HT-29 (cell line): ENCODE measurements at places on chromosomes 6 and 20. TPM values are rescaled to one million over a fixed set of nuclear protein-coding genes. Genes with fewer than 3 reads are reported as not detected.
A peak's percentile ranks its signal among the peaks of the same experiment; 100 is the strongest.

DNA sequence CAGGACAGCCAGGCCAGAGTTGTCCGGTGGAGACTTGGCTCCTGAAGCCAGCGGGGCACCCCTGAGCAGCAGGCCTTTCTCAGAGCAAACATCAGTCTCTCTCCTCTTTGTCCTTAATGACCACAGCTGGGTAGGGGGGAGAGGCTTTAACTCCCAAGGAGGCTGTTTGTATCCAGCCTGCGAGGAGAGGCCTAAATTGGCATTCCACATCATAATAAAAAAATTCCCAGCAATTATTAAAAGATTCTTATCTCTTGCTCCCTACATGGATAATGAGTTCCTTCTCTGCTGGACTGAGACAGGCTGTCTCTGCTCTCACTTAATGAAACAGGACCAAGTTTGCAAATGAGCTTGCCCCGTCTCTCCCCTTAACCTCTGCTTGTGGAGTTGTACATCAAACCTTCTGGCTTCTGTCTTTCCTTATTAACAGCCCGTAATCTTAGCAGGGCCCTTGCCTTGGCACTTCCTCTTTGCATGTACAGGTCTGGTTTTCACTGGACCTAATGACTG is 838.2 kb downstream of the MAFB start:
- DNase-seq: no peak

DNA sequence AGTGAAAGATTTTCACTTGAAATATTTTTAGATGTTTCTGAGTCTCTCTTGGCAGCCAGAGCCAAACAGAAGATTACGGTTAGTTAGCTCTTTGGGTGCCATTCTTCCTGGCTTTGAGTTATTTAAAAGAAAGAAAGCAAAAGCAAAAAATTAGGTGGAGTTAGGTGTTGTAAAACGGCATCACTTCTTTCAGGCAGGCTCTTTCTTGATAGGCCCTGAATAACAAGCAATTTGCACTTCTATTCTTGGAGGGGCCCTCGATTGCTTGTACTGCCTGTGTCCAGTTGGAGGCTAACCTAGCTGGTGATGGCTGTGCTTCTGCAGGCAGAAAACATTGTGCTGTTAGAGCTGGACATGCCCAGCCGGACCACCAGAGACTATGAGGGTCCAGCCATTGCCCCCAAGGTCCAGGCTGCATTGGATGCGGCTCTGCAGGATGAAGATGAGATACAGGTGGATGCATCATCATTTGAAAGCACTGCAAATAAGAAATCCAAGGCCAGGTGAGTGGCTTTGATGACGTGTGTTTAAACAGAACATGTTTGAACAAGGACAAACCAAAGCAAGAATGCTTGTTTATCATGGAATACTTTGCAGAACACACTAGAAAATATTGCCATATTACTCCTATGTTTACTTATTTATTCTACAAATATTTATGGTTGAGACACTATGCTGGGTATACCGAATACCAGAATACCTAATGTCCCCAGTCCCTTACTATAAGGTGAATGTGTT is 28.1 kb upstream of the ASXL1 start:
- DNase-seq: no peak

The SLC17A2 gene
- total RNA-seq: not detected in 2 replicates

The TSPO2 gene
- total RNA-seq: not detected in 2 replicates

- DNase-seq: no peak
These were observed 142.5 kb downstream of the CD164 start for GRCh38 chr6:109239651-109240321.

DNA sequence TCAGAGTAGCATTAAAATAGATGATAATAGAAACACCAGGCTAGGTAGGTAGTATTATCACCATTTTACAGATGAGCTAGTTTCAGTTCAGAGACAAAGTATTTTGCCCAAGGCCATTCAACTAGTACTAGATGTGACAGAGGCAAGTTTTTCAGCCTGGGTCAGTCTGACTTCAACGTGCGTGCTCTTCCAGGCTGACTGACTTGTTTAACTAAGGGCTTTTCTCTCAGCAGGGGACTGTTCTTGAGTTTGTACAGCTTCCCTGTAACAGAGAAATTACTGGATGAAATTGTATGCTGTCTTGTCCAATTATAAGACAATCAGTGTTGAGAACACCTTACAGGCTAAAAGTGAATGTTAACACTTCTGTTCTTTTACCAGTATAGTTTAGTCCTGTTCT is 333.5 kb upstream of the MAN1A1 start:
- DNase-seq: no peak

DNA sequence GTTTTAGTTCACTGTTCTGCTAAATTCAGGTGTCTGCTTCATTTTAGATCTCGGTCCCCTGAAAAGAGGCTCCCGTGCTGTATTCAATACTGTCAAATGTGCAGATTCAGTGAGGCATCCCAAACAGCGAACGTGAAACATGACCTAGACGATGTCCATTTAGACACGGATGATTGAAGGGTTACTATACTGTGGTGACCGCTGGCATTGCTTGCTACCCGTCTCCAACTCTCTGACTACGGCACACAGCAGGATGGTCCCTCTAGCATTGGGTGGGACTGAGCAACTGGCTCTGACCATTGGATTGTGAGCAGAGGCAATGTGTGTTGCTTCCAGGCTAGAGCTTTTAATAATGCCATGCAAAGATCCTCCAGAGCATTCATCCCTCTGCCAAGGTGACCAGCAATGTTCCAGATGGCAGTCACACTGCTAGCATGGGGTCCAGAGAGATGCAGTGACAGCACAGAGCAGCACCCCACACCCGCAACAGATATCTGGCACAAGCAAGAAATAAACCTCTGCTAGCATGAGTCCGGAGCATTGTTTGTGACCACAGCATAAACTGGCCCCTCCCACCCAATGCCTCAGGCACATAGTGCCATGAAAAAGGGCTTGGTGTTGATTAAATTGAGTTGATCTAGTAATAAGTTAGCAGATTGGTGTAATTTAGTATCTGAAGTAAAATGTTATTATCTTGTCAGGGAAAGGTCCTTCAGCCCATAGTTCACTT is 9.0 kb downstream of the METTL24 start:
- no peak for DNase-seq

GRCh38 chr6:105484238-105485161 is 81.6 kb upstream of the PREP start:
- DNase-seq: peak; percentile 68

- no peak for DNase-seq
These were observed 75.3 kb downstream of the ANKRD60 start for GRCh38 chr20:58153121-58153520.

- DNase-seq: no peak
These were observed 3.8 kb downstream of the TRAF3IP2 start for GRCh38 chr6:111601886-111602285.

GRCh38 chr6:158048589-158048988 is 66.9 kb downstream of the SYNJ2 start:
- no peak for DNase-seq

The TCFL5 gene
- total RNA-seq: 16.1 and 17.1 TPM in 2 replicates

DNA sequence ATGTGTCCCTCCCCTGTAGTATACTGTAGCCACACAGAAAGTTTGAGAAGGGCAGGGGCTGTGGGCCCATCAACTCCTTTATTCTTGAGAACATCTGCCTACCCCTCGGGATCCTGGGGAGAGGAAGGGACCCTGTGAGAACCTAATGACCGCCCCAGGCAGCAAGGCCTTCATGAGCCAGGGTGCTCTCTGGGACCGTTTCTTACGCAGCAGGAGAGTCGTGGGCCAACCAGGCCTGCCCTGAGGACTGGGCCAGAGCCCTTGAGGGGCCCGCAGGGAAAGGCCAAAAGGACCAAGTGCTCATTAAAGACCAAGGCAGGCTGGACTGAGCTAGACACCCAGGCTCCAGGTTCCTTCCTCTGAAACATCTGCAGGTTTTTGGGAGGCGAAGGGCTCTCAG is 5.2 kb downstream of the SGK2 start:
- no peak for DNase-seq

DNA sequence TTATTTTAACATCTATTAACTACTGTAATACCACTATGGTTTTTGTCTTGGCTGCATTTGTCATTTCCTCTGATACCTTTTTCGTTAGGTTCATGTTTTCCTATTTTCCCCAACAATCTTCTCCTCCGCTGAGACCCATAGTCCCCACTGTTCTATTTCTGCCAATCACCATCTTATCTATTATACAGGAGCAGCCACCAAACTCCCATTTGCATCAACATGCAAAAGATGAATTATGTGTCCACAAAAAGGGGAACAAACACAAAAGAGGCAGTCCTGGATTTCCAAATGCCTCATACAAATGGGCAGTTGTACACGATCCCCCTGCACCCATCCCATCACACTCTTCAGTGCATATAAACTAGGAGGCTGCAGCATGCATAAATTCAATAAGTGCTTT is 121.7 kb upstream of the MYLIP start:
- DNase-seq: no peak

GRCh38 chr20:59891581-59891980 is 41.9 kb downstream of the SYCP2 start:
- no peak for DNase-seq

DNA sequence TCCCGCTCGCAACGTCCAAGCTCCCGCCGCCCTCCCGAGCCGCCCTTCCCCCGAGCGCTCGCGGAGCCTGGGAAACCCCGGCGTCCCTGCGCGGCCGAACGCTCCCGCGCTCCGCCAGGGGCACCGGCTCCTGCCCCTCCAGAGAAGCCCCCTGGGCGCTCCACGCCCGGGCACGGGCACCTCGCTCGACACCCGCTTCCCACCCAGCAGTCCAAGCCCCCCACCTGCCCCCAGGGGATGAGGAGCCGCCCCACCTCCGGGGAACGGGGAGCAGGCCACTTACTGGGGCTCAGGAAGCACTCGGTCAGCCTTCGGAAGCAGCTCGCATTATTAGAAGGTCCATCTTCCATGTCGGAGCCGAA is 1.4 kb downstream of the PDE10A start:
- peak; percentile 28 for DNase-seq

GRCh38 chr20:47412083-47412482 is 55.6 kb upstream of the ZMYND8 start:
- DNase-seq: no peak

The RAET1L gene
- total RNA-seq: 1.2 and 1.5 TPM in 2 replicates

- DNase-seq: no peak
These were observed 24.6 kb downstream of the RAMACL start for GRCh38 chr6:166561771-166562359.

- DNase-seq: no peak
These were observed 17.4 kb upstream of the PBOV1 start for GRCh38 chr6:138235693-138236092.

DNA sequence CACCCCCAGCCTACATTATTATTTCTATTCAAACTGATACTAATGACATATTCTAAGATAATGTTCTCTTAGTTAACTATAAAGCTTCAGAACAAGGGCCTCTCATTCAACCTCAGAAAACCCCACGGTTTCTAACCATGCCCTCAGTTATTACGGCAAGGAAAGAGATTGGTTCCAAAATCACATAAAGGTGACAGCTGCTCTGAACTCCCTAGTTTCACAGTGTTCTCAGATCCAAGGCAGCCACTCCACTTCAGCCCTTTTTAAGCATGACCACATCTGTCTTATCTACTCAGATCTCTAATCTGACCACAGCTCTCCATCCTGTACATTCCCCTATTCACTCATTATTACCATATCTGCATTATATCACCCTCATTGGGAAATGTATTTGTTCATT is 98.8 kb upstream of the CEP85L start:
- DNase-seq: no peak

GRCh38 chr20:36036688-36037087 is 68.3 kb downstream of the CNBD2 start:
- DNase-seq: no peak

The MYT1 gene
- total RNA-seq: 2.8 and 5.8 TPM in 2 replicates

DNA sequence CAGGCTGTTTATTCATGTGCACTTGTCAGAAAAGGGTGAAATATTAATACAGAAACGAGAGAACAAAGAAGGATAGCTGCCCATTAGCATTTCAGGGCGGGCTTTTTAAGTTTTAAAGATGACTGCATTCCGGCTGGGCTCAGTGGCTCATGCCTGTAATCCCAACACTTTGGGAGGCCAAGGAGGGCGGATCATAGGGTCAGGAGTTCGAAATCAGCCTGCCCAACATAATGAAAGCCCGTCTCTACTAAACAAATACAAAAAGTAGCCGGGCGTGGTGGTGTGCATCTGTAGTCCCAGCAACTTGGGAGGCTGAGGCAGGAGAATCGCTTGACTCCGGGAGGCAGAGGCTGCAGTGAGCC is 130.5 kb downstream of the HFE start:
- DNase-seq: peak; percentile 51

The PCIF1 gene
- total RNA-seq: 25.5 and 31.7 TPM in 2 replicates

The FRK gene
- 2.0 and 2.1 TPM in 2 replicates for total RNA-seq

- no peak for DNase-seq
These were observed 28.2 kb downstream of the DSTN start for GRCh38 chr20:17598013-17598550.

- no peak for DNase-seq
These were observed 168.4 kb downstream of the CARMIL1 start for GRCh38 chr6:25447570-25447929.

The OR2J3 gene
- total RNA-seq: not detected in 2 replicates

- no peak for DNase-seq
These were observed 15.3 kb upstream of the C6orf58 start for GRCh38 chr6:127561660-127562059.

GRCh38 chr20:17616480-17617211 is 46.8 kb downstream of the DSTN start:
- no peak for DNase-seq

GRCh38 chr6:29553268-29554057 is 6.1 kb downstream of the UBD start:
- no peak for DNase-seq

DNA sequence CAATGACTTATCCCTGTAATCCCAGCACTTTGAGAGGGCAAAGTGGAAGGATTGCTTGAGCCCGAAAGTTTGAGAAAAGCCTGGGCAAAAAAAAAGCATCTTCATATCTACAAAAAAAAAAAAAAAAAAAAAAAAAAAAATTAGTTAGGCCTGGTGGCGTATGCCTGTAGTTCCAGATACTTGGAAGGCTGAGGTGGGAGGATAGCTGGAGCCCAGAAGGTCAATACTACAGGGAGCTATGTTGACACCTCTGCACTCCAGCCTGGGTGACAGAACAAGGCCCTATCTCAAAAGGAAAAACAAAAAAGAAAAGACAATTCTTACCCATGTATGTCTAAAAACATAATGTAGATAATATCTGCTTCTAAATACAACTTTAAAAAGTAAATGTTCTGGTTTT is 27.2 kb downstream of the CRISP1 start:
- no peak for DNase-seq

GRCh38 chr6:41615311-41615710 is 23.0 kb upstream of the MDFI start:
- DNase-seq: no peak

DNA sequence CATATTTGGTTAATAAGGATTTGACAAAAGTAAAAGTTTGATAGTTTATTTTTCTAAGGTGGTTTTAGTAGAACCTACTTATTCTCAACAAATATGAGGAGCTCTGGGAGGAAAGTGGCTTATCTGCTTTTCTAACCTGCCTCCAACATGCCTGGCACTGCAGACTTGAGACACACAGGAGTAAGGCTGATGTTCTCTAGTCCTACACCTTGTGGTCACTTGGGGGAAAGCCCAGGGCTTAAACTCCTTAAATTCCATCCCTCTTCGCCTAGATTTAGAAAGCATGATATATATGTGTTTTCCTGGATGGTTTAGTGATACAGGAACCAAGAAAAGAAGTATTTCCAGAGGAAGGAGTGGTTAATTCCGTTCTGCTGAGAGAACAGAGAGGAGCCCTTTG is 39.9 kb upstream of the SAMD5 start:
- DNase-seq: peak; percentile 19

The ELOVL2 gene
- total RNA-seq: not detected in 2 replicates
